Prostate gland (tissue), 2 donors: ENCODE measurements at places on chromosomes 11 and 22.
A peak's percentile ranks its signal among the peaks of the same experiment; 100 is the strongest.

- no peak for DNase-seq
These were observed 123.8 kb downstream of the RAB38 start for GRCh38 chr11:88051396-88051795.

DNA sequence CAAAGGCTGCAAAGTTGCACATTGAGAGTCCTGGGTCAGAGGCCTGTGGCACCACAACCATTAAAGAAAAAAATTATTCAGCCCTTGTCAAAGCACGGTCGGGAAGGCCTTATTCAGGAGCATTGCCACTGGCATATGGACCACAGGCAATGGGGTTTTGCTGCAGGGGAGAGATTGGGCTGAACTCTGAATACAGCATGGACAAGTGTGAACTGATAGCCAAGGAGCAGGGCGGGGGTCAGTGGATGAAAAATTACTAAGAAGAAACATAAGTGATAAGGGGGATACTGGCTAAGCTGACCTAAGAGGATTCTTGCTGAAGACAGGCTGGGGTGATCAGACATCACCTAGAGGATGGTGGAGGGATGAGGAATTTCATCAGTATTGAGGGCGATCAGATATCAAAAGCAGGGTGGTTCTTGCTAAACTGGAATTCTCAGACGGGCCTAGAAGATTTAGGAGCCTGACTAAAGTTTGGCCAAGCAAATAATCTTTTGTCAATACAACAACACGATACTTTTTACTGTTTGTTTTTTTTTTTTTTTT is 3.3 kb upstream of the DGCR8 start:
- no peak for DNase-seq

GRCh38 chr11:66639066-66639813 is 737 bp downstream of the RBM4 start:
- DNase-seq: no peak

- DNase-seq: peak; percentile 36
These were observed 54.0 kb downstream of the ZNRF3 start for GRCh38 chr22:28937206-28938025.

- no peak for DNase-seq
These were observed 13.7 kb downstream of the POU2AF3 start for GRCh38 chr11:111312076-111312475.

DNA sequence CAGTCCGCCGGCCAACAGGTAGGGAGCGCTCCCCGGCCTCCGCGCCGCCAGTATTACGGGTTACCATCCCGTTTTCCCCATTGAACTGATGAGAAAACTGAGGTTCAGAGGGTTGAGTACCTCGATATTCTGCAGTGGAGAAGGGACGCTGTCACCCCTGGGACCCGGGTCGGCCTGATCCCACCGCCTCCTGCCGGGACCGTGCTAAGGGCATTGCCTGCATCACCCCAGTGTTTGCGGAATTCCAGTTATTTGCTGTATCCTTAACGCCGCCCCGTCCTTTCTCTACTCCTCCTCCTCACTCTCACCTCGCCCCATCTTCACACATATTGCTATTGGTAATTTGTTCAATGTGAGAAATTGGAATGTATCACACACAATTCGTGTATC is 370 bp upstream of the A4GALT start:
- no peak for DNase-seq
